ENCODE measurements at places on chromosomes 7 and 10.

GRCh38 chr10:125531465-125531864 lies 151.5 kb downstream of the TEX36 start:
- no peak for DNase-seq
- H3K27ac ChIP-seq = no peak overlapping the region
- H3K36me3 ChIP-seq = no peaks in the 10 kb centered on the region
- no peaks in the 10 kb centered on the region for H3K4me1 ChIP-seq
- no peaks in the 10 kb centered on the region for H3K27me3 ChIP-seq

DNA sequence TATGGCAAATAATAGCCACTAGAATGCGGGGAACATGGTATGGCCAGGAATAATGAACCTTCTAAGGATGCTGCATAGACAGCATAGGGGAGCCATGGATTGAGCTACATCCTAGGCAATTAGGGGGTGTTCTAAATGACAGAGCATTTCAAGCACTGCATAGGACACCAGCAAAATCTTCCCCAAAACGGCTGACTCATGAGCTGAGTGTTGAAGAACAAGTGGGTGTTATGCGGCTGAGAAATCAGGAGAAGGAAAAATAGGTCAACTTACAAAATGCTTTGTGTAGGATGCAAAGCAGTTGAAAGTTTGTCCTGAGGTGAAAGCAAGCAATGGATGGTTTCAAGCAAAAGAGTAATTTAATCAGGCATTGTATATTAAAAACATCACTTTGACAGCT lies 1023.5 kb upstream of the C7orf33 start:
- no peaks in the 10 kb centered on the region for H3K36me3 ChIP-seq
- no peak overlapping the region for H3K4me3 ChIP-seq
- no peak overlapping the region for H3K27ac ChIP-seq
- no peaks in the 10 kb centered on the region for H3K4me1 ChIP-seq

DNA sequence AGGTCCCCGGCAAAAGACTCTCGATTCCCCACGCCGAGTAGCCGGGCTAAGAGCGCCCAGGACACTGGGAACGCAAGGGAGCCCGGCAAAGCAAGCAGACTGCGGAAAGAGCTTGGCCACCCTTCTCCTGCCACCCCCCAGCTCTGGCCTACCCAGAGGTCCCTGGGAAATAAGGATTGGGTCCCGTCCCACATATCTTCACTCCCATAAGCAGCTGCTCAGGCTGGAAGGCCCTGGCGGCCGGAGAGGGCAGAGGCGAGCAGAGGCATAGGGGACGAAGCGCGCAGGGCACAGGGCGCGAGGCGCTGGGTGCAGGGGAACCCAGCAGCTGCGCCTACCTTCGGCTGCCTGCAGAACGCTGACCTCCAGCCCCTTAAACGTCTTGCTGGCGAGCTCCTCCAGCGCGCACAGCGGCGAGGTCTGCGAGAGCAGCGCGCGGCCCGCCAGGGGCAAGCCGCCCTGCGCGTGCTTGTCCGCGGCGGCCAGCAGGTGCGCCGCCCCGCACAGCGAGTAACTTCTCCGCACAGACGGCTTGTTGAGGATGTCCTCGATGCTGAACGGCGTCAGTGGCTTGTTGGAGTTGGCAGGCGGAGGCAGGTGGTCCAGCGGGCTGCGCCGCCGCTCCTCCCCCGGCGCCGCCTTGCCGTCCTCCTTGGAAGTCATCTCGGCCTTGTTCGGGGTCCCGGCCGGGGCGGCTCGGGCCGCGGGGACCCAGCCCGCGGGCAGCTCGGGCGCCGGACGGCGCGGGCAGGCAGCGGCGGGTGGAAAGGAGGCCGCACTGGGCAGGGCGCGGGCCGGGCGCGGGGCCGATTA lies 904 bp downstream of the LBX1 start:
- no peak for DNase-seq
- no peaks in the 10 kb centered on the region for H3K36me3 ChIP-seq
- H3K27me3 ChIP-seq = peaks cover 55% of the 10 kb centered on the region
- H3K27ac ChIP-seq = no peak overlapping the region
- H3K4me3 ChIP-seq = peak overlapping the region; percentile 3

DNA sequence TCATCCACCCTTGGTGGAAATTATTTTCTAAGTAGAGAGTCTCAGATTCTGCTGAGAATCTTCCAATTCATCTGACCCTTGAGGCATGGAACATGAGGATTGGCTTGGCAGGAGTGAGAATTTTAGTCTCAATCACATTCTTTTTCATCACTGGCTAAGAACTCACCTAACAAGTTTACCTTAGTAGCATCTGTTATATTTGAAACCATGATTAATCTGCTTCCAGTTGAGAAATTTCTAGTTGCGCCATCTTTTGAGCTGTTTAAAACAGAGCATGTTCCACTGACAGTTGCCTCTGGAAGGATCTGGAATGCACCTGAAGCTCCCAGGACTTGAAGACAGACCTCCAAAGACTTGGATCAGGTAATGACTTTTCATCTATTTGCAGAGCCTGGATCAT lies at the start of gene LIPK:
Gene LIPK, plus strand, starts transcription at position 292 of the 400 bp plus-strand sequence. CDS start 18,295 bp downstream, outside the sequence.
- no peaks in the 10 kb centered on the region for H3K27me3 ChIP-seq
- no peaks in the 10 kb centered on the region for H3K36me3 ChIP-seq

- H3K36me3 ChIP-seq = no peaks in the 10 kb centered on the region
- H3K27ac ChIP-seq = no peak overlapping the region
- H3K27me3 ChIP-seq = no peaks in the 10 kb centered on the region
- no peak overlapping the region for H3K4me3 ChIP-seq
Measured at GRCh38 chr7:49527182-49527581, 246.3 kb upstream of the VWC2 start.

- H3K4me1 ChIP-seq = no peaks in the 10 kb centered on the region
- no peaks in the 10 kb centered on the region for H3K27me3 ChIP-seq
- no peak for DNase-seq
- H3K36me3 ChIP-seq = no peaks in the 10 kb centered on the region
- H3K27ac ChIP-seq = no peak overlapping the region
- H3K4me3 ChIP-seq = no peak overlapping the region
Measured at GRCh38 chr10:6038071-6038631, 24.0 kb downstream of the IL2RA start.

DNA sequence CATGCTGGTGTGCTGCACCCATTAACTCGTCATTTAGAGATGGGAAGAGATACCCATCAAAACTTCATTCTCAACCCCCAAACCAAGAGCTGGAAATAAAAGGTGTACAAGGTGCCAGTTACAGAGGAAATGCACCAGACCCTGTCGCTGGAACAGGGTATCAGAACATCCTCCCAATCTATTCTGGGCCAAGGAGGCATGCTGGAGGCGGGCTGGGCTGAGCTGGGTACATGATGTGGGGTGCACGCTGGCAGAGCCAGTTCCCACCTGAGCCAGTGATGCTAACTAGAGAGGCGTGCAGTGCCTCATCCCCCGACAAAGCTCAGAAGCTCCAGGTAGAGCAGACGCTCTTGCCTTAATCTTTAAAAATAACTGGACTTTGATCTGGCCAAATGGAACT lies 70.1 kb downstream of the NPSR1 start:
- no peaks in the 10 kb centered on the region for H3K27me3 ChIP-seq
- no peaks in the 10 kb centered on the region for H3K36me3 ChIP-seq
- DNase-seq = no peak
- no peaks in the 10 kb centered on the region for H3K4me1 ChIP-seq
- no peak overlapping the region for H3K27ac ChIP-seq
- no peak overlapping the region for H3K4me3 ChIP-seq

DNA sequence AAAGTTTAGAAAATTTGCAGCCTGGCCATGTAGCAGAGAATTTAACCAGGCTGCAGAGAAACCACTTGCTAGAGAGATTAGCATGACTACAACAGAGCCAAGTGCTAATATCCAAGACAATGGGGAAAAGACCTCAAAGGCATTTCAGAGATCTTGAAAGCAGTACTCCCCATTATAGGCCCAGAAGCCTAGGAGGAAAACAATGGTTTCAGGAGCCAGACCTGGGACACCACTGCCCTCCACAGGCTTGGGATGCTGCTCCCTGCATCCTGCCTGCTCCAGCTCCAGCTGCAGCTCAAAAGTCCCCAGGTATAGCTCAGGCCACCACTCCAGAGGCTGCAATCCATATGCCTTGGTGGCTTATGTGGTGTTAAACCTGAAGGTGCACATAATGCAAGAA lies 101.5 kb upstream of the TMEM72 start:
- no peaks in the 10 kb centered on the region for H3K36me3 ChIP-seq
- H3K27me3 ChIP-seq = no peaks in the 10 kb centered on the region
- H3K4me3 ChIP-seq = no peak overlapping the region
- no peak for DNase-seq
- no peak overlapping the region for H3K27ac ChIP-seq

- H3K4me3 ChIP-seq = no peak overlapping the region
- no peak overlapping the region for H3K27ac ChIP-seq
- no peaks in the 10 kb centered on the region for H3K4me1 ChIP-seq
- no peaks in the 10 kb centered on the region for H3K27me3 ChIP-seq
- DNase-seq = no peak
- peaks cover 35% of the 10 kb centered on the region for H3K36me3 ChIP-seq
Measured at GRCh38 chr10:45461034-45461433, 87.0 kb downstream of the ALOX5 start.

DNA sequence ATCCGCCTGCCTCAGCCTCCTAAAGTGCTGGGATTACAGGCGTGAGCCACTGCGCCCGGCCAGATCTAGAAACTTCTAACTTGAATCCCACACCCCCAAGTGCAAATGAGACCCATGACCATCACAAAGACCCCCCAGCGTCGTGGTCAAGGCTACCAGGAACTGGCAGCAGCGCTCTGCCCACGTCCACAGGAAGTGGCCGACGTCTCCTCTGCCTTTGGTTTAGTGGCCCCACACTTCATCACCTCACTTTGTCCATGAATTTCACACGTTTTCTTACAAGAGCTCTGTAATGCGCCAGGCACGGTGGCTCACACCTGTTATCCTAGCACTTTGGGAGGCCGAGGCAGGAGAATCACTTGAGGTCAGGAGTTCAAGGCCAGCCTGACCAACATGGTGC lies 53.5 kb upstream of the TNRC18 start:
- DNase-seq = no peak
- H3K27me3 ChIP-seq = no peaks in the 10 kb centered on the region
- peaks cover 12% of the 10 kb centered on the region for H3K4me1 ChIP-seq
- H3K36me3 ChIP-seq = no peaks in the 10 kb centered on the region
- H3K27ac ChIP-seq = no peak overlapping the region

DNA sequence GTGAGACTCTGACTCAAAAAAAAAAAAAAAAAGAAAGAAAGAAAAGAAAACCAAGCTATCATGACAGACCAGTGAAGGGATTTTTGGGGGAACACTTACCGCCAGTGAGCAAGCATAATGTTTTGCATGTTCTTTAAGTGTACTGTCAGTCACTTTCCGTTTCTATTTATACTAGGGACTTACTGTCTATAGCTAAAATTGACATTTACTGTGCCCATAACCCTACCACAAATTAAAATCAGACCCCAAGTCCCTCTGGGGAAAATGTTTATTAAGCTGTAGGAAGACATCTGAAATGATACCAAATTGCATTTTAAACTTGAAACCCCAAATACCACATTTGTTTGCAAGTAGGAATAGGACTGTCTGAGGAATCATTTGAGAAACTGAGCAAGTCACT lies 252.8 kb downstream of the TRIL start:
- no peak overlapping the region for H3K4me3 ChIP-seq
- H3K27ac ChIP-seq = no peak overlapping the region
- H3K27me3 ChIP-seq = no peaks in the 10 kb centered on the region
- no peaks in the 10 kb centered on the region for H3K36me3 ChIP-seq
- peaks cover 2% of the 10 kb centered on the region for H3K4me1 ChIP-seq
- no peak for DNase-seq

DNA sequence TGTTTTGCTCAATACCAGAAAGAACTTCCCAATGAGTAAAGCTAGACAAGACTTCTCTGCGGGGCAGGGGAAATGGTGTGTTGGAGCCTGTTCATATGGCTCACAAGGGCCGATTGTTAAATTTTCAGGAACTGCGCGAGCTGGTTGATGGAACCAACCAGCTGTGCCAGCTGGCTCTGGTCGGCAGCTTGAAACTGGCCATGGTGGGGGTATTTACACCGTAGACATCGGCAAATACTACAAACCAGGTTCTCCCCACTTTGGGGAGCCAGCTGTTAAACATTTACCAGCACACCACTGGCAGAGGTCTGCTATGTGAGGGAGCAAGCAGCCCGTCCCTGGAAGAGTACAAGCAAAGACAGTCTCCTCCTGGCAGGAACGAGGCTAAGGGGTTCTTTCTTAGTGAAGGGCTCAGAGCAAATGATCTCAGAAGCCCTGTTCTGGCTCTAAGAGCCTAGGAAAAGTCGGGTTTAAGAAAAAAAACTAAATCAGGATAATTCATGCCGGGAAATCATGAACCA lies 8.8 kb upstream of the ZMIZ1 start:
- no peaks in the 10 kb centered on the region for H3K27me3 ChIP-seq
- H3K4me1 ChIP-seq = no peaks in the 10 kb centered on the region
- H3K27ac ChIP-seq = no peak overlapping the region

DNA sequence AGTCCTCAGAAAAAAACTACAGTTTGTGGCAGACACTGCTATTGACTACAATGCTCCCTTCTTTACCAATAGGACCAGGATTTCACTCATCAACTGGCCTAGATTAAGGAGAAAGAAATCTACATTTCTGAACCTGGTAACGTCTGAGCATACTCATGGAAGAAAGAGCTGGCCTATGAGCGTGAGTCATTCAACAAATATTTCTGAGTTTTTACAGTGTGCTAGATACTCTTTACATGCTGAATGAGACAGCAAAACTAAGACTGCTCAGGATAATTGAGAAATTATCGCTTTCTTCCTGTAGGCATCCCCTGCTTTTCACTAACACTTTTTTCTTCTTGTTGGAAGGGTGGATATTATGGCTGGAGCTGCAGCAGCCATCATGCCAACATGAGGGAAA lies 609.7 kb downstream of the TNS3 start:
- H3K27me3 ChIP-seq = no peaks in the 10 kb centered on the region
- H3K27ac ChIP-seq = no peak overlapping the region
- H3K36me3 ChIP-seq = no peaks in the 10 kb centered on the region
- no peaks in the 10 kb centered on the region for H3K4me1 ChIP-seq
- H3K4me3 ChIP-seq = no peak overlapping the region
- no peak for DNase-seq

DNA sequence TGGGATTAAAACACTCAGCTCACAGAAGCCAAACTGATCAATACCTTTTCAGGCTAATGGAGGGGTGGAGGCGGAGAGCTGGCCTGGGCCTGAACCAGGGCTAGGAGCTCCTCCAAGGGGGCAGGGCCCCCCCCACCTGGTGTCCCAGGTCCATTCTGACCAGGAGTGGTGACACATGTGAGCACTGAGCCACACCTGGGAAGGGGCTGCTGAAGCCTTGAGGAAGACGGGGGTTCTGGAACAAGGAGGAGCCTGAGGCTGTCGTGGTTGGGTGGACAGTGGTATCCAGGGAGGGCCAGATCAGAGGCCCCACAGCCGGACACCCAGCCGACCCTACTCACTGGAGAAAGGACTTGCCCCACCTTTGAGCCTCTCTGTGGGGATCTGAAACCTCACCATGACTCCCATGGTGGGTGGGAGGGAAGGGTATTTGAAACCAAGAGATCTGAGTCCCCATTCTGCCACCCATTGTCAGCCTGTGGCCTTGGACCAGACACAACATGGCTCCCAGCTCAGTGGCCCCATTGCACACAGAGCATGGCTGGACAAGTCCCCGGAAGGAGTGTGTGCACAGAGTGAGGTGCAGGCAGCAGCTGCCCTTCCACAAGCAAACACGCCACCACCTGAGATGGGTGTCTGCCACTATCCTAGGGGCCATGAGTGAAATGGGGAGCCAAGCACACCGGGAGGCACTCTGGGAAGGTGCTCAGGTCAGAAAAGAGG lies 12.4 kb downstream of the TMEM273 start:
- no peaks in the 10 kb centered on the region for H3K27me3 ChIP-seq
- no peaks in the 10 kb centered on the region for H3K36me3 ChIP-seq
- DNase-seq = no peak
- no peaks in the 10 kb centered on the region for H3K4me1 ChIP-seq

GRCh38 chr7:158289231-158289630 lies 298.4 kb downstream of the PTPRN2 start:
- no peak overlapping the region for H3K4me3 ChIP-seq
- H3K4me1 ChIP-seq = no peaks in the 10 kb centered on the region
- no peaks in the 10 kb centered on the region for H3K27me3 ChIP-seq
- no peaks in the 10 kb centered on the region for H3K36me3 ChIP-seq
- no peak for DNase-seq
- H3K27ac ChIP-seq = no peak overlapping the region

All from ascending aorta (tissue), 2 donors.